ENCODE measurements at places on chromosomes 11 and 22.

DNA sequence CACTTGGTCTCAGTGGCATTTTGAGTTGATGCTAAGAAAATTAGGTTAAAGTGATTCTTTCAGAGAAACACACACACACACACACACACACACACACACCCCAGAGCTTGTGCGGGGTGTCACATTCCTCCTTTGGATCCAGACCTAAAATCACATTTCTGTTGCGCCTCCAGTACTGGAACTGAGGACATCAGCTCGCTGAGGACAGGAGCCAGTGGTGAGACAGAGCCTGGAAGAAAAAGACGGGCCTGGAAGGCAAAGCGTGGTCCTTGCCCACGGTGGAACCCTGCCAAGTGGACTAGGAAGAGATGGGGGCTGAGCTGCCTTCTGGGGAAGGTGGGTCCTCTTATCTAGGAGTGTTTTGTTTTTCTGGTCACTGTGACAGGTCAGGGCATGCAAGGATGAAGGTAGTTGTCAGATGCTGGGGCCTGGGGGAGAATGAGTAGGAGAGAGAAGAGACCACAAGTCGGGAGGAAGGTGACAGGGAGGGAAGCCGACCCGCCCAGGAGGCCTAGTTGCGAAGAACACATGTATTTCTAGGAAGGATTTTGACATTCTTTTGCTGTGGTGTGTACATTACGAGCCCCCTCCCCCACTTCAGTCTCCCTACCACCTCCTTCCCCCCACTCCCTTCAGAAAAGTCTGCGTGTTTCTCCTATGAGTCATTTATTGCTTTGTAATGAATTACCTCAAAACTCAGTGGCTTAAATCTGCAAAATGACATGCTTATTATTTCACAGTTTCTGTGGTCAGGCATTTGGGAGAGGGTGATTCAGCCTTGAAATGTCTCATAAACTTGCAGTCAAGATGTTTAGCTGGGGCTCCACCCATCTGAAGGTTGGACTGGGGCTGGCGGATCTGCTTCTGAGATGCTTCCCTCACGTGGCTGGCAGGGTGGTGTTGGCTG lies 4.8 kb upstream of the ELFN2 start:
- DNase-seq: peak; percentile 61

GRCh38 chr11:100719809-100720221 lies 32.7 kb downstream of the ARHGAP42 start:
- no peak for DNase-seq

DNA sequence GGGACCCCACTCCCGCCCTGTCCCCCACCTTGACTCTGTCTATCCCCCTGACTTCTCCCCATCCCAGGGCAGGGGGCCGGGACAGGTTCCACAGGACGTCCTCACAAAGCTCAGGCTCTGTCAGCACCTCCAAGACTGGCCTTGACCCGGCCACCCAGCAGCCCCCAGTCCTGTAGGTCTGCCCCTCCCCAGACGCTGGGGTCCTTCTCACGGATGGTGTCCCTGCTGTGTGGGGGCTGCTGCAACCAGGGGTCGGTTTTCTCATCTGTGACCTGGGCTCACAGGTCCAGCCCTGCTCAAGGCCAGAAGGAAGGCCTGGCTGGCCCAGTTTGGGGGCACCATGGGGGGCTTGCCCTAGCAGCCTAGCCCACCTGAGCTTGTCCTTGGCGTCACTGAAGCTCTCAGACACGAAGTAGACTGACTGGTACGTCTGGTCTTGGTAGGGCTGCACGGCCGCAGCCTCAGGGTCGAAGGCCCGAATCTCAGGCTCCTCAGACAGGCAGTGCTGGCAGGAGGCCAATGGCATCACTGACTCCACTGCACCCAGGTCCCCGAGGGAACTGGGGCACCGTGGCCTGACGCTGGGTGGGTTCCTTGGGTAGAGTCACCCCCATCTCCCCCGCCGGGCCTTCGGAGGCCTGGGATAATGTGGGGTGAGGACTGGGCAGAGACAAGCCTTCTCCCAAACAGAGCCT lies 4.0 kb upstream of the INS start:
- no peak for DNase-seq

DNA sequence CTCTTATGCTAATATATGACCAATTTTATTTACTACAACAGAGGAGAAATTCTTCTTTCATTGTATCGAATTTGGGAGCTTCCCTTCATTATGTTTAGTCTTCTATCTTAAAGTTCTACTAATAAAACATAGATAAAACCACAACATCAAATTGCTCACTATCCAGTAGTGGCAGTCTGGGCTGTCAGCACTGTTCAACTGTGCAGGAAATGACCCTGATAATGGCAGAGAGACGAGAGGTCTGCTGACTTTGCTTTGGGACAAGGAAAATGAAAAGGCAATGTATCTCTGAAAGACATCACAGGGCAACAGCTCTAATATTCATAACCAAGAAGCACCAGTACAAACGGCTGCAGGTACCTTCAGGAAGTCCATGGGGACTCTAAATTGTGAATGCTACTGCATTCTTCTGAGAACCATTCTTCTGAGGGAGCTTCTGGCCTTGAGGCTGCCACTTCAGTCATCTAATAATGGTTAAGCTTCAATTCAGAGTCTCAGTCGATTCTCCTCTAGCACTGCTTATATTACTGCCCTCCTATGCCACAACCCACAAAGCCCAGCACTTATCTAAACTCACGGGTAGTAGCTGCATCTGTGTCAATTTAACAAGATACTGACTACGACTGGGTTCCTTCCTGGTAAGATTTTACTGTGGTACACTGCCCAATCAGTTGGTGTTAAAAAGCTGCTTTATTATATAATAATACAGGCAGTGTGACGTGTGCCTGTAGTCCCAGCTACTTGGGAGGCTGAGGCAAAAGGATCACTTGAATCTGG lies 44.2 kb downstream of the CKAP5 start:
- no peak for DNase-seq

- DNase-seq: no peak
Measured at GRCh38 chr22:33006955-33007318, 51.2 kb downstream of the SYN3 start.

GRCh38 chr11:9941991-9942390 lies 278.1 kb downstream of the SWAP70 start:
- no peak for DNase-seq

- DNase-seq: no peak
Measured at GRCh38 chr22:45880091-45880715, 96.8 kb downstream of the WNT7B start.

- no peak for DNase-seq
Measured at GRCh38 chr11:90343673-90344072, 120.8 kb upstream of the CHORDC1 start.

- no peak for DNase-seq
Measured at GRCh38 chr11:43853781-43854180, 26.9 kb upstream of the ALKBH3 start.

DNA sequence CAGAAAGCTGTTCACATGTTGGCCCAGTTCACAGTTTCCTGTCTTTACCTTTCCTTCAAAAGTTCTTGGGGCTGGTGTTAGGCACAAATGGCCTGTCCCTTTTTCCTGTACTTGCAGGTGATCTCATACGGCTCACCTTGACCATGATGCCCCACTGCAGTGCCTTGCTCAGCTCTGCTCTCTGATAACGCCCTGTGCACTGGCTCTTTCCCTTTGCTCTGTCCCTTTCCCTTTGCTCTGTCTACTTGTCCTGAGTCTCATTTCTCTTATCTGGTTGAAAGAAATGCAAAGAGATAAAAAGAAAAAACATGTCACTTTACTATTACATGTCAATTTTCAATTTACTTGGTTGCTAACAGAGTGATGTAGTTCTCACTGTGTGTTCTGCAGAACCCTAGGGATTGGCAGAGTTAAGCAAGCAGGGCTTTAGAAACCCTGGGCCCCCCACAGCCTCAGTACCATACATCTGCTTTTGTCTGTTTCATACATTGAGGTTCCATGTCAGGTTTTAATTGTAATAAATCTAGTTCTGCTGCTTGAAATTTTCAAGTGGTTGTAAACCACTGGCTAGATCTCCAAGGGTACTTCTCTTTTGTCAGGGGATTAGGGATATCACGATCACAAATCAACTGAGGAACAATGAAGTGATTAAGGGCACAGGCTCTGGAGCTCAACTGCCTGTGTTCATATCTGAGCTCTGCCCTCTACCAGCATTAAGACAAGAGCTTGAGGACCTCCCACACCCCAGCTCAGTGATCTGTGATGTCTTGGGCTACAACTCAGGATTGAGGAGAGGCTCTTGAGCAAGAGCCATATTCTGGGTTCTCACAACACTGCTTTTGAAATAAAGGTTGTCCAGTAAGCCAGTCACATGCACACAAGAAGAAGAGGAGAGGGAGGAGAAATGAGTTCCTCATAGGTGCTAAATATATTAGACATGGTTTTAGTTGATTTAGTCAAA lies 16.3 kb upstream of the SORL1 start:
- no peak for DNase-seq

GRCh38 chr11:6251120-6251733 lies 8.4 kb upstream of the CCKBR start:
- peak; percentile 57 for DNase-seq

DNA sequence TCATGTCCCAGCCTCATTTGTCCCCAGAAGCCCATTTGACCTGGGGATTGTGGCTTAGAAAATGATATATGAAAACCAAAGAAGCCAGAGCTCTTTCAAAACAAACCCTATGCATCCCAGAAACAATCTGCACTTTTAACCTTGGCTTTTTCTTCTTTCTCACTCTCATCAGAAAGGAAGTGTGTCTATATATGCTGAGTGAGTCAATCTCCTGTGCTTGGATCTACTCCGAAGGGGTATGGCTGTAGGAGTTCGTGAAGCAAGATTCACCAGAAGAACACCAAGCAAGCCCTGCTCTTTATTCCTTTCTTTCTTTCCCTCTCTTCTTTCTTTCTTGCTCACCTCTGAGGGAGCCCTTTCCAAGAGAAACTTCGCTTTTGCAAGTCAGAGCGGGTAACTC lies 636 bp downstream of the PAMR1 start:
- no peak for DNase-seq

- DNase-seq: no peak
Measured at GRCh38 chr11:124759266-124760204, 2.6 kb downstream of the ESAM start.

DNA sequence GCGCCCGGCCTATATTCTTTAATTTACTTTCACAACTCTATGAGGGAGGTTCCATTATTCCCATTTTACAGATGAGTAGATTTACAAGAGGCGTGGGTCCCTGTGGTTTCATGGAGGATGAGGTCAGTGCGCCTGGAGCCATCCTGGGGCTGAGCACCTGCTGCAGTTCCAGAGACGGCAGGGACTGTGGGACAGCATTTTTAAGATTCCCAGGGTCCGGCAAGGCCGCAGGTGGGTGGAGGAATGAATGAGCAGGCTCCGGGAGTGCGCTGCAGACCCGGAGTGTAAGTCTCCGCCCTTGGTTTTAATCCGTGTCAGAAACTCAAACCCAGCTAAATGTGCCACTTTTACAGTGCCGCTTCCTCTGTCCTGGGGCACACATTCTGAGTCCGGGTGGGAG lies 4.1 kb upstream of the CHRM1 start:
- DNase-seq: no peak

- no peak for DNase-seq
Measured at GRCh38 chr22:41551877-41552582, 7.8 kb upstream of the POLR3H start.

GRCh38 chr11:65440831-65441499 lies 18.4 kb downstream of the NEAT1 start:
- DNase-seq: no peak

GRCh38 chr11:119149018-119149785 lies at the start of gene ABCG4:
ABCG4 (plus strand) TSS chr11:119149052; CDS start chr11:119149966, 914 bp downstream.
- no peak for DNase-seq

- no peak for DNase-seq
Measured at GRCh38 chr11:126993599-126993998, 7.0 kb downstream of the KIRREL3 start.

- DNase-seq: peak; percentile 48
Measured at GRCh38 chr11:119055901-119056300, 1.1 kb downstream of the HYOU1 start.

DNA sequence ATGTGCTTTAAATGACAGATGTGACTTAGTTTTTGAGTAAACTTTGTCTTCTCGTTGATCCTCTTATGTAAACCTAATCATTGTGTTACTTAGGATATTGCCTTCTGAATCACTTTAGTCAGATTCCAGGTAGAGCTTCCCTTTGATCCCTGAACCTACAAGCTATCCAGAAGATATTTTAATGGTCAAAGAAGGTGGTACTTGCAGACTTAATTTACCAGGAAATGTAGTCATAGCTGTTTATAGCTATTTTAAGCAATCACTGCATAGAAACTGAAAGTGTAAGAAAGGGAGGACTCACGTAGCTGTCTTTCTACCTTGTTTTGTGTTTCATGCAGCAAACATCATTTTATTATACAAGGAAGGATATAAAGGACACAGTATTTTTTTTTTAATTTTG lies 189.5 kb downstream of the DDX10 start:
- DNase-seq: no peak

DNA sequence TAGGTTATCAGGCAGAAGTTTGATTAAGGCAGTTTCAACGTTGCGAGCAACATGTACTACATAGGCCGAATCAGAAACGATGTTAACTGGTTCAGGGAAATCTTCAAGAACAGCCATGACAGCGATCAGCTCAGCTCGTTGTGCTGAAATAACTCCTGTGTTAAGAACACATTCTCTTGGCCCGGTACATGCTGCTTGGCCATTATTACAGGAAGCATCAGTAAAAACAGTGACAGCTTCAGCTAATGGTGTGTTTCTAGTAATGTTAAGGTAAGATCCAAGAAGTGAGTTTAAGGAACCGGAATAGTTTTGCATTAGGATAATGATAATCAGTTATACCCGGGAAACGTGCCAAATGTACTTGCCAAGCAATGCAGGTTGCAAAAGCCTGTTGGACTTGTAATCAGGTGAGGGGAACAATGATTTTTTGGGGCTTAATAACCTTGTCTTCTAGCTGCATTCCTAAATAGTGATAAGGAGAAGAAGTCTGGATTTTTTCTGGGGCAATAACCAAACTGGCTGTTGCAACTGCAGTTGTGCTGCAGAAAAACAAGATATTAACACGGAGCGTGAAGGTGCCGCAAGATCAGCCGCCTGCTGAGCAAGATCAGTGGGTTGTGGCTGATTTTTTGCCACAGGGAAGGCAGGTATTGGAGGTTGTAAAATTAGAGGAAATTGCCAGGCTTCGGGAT lies 14.3 kb downstream of the OR52K1 start:
- no peak for DNase-seq

DNA sequence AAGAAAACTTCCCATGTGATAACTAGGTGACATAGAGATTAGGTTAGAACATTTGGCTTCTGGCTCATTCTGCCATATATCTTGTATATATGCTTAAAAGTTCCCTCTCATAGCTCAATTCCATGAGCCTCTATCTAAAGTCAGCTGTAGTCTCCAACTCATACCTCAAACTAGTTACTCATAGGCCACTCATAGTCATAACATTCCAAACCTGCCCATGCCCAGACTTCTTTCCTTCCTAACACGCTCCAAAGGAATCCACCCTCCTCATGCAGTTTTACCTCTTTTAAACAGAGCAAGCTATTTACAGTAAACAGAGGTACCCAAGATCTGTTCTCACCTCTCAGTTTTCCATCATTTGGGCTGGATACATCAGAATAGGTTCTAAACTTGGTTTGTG lies 39.4 kb downstream of the GLYATL2 start:
- no peak for DNase-seq

DNA sequence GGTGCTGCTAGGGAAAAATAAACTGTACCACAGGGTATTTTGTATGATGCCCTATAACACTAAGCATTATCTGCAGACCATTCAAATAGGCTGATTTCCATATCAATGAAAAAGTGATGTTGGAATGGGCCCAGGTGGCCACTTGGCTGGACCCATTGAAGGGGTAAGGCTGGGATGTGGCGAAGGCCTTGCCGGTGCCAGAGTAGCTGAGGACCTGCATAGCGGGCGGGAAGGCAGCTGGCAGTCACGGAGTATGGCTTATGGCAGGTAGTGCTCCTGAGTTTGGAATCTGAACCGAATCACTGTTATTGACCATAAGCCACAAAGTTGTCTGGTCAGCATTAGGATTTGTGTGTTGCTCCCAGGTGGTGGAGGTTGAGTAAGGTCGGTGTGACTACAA lies 131.0 kb downstream of the MICAL2 start:
- no peak for DNase-seq

Measured in SW 1271 (cell line).